ENCODE measurements at places on chromosomes 1 and 21.

GRCh38 chr1:8423692-8424538 is 106.0 kb downstream of the SLC45A1 start:
- DNase-seq, result peak; percentile 52

DNA sequence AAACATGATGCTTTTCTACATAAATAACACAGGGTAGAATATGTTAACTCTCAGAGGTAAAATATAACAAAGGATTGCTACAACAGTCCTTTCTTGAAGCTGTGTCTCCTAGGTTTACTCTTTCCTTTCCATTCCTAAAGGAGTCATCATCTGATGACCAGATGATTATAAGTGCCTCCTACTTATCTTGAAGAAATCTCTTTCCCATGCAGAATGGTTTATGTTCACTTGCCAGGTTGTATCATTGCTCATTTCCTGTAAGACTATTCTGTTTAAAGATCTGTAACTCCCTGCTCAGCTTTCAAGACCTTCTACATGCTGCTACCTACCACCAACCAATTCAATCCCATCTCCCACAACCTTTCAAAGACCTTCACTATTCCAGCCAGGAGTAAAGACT is 51.5 kb upstream of the PTCH2 start:
- no peak for DNase-seq

DNA sequence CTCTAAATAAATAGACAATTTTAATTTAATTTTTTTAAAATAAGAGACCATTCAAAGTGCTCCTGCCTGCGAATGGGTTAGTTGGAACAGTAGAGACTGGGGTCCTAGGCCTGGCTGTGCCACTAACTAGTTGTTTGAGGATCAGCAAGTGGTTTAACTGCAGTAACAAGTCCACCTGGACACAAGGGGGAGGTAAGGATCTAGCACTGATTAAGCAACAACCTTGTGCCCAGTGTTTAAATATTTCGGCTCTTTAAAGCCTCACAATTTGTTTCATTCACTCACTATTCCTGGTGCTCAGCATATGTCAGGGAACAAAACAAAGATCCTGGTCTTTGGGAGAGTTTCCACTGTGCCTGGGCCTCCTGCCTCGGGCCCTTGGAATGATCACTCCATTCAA is 1.6 kb upstream of the AGT start:
- no peak for DNase-seq

GRCh38 chr1:233652526-233652925 is 38.6 kb downstream of the KCNK1 start:
- DNase-seq, result no peak

- DNase-seq, result no peak
Observed at GRCh38 chr1:155570593-155570990, 8.0 kb upstream of the ASH1L start.

DNA sequence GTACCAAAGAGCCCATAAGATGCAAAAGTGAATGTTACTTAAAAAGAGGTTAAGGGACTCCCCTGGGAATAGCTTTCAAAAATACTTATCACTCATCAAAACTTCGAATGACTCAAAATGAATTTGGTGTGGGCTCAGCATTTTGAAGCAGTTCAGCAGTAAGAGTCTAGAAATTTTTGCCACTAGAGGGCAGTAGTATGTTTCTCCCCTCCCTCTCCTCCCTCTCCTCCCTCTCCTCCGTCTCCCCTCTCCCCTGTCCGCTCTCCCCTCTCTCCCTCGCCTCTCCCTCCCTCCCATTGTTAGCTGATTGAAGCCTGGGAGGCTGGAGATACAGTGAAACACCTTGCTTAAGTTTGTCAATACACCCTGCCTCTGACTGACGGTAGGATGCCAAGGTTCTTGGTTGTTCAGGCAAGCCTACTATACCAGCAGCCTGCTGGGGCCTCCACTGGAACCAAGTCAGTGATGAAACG is 70.8 kb upstream of the TENT5C start:
- no peak for DNase-seq

DNA sequence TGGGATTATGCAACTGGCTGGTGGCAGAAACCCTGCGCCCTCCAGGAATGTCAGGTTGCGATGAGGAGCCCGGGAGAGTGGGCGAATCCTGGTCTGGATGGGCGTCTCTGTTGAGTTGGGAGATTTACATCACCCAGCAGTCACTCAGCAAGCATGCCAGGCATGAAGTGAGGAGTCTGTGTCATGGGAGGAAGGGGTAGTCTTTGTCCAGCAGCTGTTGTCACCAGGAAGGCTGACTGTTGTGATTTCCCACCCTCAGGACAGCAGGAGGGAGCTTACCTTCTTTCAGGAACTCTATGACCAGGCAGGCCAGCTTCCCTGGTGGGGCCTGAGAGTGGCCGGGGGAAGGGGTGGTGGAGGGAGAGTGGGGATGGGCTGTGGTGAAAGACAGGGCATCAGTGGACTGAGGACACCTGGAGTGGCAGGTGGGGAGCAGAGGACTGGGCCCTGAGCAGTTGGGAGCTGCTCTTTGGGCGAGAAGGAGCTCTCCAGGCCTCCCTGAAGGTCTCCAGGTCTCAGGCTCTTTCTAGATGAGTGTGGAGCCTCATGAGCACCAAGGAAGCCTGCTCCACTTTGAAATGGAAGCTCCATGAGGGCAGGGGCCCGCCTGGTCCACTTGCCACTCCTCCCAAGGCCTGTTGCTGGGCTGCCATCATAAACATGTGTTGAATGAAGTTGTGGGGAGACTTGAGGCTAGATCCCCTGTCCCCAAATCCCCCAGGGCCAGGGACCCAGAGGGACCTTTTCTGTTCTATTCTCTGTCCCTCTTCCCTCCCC is 21.3 kb upstream of the PKP1 start:
- no peak for DNase-seq

DNA sequence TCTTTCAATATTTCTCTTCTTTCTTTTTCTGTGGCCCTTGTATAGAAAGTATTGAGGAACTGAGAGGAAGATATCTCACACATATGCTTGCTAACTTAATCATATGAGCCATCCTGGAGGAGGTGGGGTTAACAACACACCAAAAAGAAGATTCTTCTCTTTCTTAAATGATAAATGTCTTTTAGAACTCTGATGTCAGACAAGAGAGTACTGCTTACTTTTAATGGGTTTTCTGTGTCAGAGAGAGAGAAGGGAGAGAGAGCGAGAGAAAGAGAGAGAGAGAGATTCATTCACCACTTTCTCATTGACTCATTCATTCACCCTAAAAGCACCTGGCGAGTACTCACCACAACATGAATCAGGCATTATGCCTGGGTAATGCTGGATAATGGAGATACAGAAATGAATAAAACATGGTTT is 250.3 kb upstream of the SGIP1 start:
- no peak for DNase-seq

DNA sequence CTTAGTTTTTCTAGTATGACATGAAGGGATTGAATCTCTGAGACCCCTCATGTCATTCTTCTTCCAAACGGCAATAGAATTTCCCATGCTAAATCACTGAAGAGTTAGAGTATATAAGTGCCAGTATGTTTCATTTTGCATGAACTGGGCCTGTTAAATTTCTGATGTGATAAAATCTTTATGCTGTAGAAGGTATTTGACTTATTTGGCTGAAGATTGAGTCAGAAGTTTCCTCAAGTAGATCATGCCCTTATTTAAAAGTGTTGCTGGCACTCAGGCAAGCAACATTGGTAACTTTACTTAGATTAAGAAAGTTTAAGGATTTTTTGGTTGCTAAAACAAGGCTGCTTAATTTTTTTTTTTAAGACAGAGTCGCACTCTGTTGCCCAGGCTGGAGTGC is 13.3 kb downstream of the ATF6 start:
- DNase-seq, result no peak

- DNase-seq, result no peak
Observed at GRCh38 chr1:48704736-48705135, 72.0 kb downstream of the BEND5 start.

Measured in activated CD8-positive, alpha-beta memory T cell treated with anti-CD3 and anti-CD28 coated beads for 48 hours (primary cell).